ENCODE measurements at places on chromosomes 11 and 22.
A peak's percentile ranks its signal among the peaks of the same experiment; 100 is the strongest.

GRCh38 chr11:74604311-74604710 lies 11.9 kb downstream of the POLD3 start:
- no peak for DNase-seq

GRCh38 chr11:538431-539051 lies 1.2 kb downstream of the LRRC56 start:
- no peak for DNase-seq

GRCh38 chr22:26127126-26127525 lies 42.1 kb upstream of the SEZ6L start:
- DNase-seq: no peak

- DNase-seq: no peak
Observed at GRCh38 chr11:20211691-20212090, 51.4 kb upstream of the DBX1 start.

- no peak for DNase-seq
Observed at GRCh38 chr22:47344414-47344813, 582.0 kb downstream of the TBC1D22A start.

DNA sequence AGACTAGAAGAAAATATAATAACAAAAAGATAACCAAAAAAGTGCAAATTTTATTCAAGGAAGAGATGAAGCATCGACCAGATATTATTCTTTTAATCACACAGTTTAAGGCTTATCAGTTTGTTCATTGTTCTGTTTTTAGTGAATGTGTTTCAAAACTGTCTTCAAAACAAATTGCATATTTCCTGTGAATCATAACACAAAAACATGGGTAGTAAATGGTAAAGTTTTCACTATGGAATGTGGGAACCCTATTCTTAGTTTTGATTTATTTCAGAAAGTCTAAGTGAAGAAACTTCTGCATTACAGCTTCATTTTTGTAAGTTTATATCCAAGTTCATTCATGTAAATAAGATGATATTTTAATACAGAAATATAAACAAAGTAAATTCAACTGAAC lies 207.6 kb upstream of the LUZP2 start:
- DNase-seq: no peak

- DNase-seq: no peak
Observed at GRCh38 chr22:37801946-37802309, 5.8 kb upstream of the GCAT start.

DNA sequence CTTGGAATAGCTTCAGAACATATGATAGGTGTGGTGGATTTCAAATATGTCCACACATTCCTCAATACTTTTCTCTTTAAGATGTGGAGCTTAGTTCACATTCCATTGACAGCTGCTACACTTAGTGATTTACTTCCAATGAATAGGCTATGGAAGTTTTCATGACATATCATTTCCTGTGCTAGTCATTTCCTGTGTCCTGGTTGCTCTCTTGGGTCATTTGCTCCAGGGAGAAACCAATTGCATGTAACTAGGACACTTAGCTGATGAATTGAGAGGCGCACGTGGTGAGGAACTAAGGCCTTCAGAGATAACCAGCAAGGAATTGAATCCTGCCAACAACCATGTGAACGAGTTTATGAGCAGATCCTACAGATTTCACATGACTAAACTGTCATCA lies 120.9 kb downstream of the SLC17A6 start:
- no peak for DNase-seq

DNA sequence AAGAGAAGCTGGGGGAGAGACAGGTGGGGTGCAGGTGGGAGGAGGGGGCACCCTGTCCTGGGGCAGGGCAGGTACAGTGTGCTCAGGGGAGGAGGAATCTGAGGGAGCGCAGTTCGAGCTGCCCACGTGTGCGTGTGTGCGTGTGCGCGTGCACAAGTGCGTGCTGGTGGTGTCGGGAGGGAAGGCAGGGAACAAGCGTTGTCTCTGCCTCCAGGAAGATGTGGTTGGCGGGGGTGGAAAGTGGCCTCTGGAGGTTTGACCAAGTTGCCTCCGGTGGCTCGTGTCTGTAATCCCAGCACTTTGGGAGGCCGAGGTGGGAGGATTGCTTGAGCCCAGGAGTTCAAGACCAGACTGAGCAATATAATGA lies 49.9 kb upstream of the THY1 start:
- no peak for DNase-seq

GRCh38 chr11:17979770-17980371 lies 33.0 kb downstream of the SERGEF start:
- peak; percentile 55 for DNase-seq

DNA sequence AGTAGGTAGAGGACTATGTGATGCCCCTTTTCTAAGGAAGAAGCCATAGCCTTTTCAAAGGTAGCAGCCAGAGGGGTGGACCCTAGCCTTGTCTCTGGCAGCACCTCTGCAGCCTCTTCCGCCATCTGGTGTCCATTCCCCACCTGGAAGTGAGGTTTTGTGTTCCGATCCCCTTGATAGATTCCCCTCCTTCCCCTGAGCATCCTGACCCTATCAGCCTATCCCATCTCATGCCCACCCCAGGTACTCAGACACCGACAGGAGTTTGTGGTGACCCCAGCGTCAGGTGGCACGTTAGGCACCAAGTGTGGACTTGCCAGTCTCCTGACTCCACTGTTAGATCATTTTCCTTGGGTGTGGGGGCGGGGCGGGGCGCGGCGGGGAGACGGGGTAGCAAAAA lies 398 bp upstream of the FAM89B start:
- DNase-seq: no peak

GRCh38 chr11:63769042-63769713 lies 603 bp upstream of the ZFTA start:
- DNase-seq: peak; percentile 62

GRCh38 chr22:27210111-27210730 lies 552.8 kb downstream of the MIAT start:
- DNase-seq: no peak

- no peak for DNase-seq
Observed at GRCh38 chr22:40486962-40487602, 116.7 kb downstream of the SGSM3 start.

- DNase-seq: no peak
Observed at GRCh38 chr22:45742866-45743450, 71.3 kb downstream of the ATXN10 start.

DNA sequence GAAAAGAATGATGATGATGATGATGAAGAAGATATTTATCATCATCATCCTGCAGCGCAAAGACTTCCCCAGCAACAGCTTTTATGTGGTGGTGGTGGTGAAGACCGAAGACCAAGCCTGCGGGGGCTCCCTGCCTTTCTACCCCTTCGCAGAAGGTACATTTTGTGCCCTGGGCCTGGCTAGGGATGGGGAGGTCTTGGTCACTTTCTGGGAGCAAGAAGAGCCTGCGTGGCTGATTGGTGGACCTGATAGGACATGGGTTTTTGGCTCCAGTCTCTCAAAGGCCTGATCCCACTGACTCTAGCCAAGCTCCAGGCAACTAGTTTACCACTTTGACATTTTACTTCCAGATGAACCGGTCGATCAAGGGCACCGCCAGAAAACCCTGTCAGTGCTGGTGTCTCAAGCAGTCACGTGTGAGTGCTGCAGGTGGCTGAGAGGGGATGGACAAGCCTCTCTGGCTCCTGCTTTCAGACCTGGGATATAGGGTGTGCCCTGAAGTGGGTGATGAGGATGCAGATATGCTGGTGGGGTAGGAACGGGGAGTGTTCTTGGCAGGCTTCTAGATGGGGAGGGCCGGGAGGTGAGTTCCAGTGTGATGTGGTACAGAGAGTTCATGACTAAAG lies 5.3 kb downstream of the SIDT2 start:
- DNase-seq: no peak

DNA sequence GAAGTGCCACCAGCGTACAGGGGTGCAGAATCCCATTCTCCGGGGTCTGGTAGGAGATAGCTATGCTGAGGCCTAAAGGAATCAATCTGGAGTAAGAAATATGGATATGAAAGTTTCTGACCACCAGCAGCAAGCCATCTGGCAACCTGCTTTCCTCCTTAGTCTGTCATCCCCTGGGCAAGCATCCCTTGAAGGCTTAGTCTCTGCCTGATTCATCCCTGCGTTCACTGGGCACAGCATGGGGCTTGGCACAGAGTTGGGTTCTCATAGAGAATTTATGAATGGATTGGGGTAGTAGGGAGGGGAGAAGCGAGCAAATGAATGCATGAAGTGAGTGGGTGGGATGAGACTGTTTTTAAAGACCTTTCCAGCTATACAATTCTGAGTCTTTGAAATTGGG lies 85.8 kb upstream of the NARS2 start:
- no peak for DNase-seq

DNA sequence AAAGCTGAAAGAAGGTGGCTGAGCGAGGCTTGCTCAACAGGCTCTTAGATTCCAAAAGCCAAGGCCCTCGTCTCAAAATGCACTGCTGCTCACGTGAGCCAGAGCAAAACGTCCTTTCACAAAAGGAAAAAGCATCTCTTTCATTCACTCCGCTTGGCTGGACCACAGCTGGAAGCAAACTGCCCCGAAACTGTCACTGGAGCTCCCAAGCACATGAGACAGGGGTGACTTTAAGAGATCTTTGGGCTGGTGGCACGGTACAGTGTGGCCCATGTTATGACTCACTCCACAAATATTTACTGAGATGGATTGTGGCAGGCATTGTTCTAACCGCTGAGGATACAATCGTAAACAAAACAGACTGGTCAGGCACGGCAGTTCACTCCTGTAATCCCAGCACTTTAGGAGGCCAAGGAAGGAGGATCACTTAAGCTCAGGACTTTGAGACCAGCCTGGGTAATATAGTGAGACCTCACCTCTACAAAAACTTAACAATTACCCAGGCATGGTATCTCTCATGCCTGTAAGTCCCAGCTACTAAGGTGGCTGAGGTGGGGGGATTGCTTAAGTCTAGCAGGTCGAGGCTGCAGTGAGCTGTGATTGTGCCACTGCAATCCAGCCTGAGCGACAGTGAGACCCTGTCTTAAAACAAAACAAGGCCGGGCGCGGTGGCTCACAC lies 3.6 kb downstream of the PLA2G6 start:
- DNase-seq: no peak

DNA sequence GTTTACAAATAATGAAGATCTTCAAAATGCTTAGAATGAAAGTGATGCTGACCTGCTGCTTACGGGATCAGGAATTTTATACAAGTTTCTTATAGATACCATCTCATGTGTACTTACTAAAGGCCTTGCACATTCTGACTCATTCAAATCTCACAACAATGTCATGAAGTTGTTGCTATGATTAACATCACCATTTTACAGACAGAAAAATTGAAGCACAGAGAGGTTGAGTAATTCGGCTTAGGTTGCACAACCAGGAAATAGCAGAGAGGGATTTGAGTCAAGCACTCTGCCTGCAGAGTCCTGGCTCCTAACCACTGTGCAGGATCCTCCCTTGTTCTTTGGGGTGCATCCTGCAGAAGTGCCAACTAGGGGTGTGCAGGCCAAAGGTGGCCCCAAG lies 471.9 kb downstream of the MIAT start:
- no peak for DNase-seq

- no peak for DNase-seq
Observed at GRCh38 chr22:46827136-46827780, 64.8 kb downstream of the TBC1D22A start.

DNA sequence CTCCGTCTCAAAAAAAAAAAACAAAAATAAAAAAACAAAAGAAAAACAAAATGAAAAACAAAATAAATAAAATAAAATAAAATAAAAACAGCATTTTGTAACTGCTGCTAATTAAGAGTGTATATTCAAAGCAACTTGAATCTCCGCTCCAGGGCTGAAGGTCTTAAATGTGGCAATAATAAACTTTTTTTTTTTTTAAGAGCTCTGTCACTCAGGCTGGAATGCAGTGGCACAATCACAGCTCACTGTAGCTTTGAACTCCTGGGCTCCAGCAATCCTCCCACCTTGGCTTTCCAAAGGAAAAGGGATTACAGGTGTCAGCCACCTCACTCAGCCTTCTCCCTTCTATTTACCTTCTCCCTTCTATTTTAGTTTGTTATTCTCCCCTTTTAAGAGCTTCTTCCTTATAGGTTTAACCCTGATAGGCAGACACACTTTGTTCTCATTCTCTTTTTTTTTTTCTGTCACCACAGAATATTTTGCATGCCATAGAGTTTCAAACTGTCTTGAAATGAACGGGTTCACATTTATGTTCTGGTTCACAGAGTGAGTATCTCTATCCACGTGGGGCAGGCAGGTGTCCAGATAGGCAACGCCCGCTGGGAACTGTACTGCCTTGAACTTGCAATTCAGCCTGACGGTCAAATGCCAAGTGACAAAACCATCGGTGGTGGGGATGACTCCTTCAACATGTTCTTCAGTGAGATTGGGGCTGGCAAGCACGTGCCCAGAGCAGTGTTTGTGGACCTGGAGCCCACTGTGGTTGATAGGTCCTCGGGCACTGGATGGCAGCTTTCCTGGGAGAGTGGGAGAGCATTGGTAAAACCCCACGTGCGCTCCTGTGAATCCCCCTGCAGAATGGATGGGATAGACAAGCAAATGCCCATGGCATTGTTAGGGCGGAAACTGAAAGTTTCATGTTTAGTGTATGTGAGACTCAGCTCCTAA lies 19.4 kb downstream of the LRRC74B start:
- DNase-seq: no peak

GRCh38 chr22:30516273-30516672 lies 10.8 kb upstream of the SEC14L4 start:
- DNase-seq: no peak

DNA sequence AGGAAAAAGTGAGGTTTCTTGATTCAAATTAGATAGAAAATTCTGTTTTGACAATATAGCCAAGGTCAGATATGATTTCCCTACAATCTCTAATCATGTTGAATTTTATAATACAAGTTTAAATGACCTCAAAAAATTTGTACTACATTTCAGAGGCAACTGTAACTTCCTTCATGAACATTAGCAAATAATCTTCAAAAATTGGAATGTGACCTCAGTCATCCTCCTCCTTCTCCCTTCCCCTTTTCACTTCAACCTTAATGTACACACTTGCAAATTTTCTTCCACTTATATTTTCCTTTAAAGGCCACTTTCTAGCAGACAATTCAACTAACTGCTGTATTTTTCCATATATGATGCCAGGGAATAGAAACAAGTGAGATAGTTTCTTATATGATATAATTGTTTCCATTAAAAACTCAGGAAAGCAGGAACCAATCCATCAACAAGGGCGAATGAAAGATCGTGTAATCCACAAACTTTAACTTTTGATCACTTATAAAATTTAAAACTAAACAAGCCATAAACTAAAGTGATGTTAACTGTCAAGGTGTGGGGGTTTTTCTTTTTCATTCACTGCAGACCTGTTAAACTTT lies 60.3 kb downstream of the MAML2 start:
- DNase-seq: no peak

DNA sequence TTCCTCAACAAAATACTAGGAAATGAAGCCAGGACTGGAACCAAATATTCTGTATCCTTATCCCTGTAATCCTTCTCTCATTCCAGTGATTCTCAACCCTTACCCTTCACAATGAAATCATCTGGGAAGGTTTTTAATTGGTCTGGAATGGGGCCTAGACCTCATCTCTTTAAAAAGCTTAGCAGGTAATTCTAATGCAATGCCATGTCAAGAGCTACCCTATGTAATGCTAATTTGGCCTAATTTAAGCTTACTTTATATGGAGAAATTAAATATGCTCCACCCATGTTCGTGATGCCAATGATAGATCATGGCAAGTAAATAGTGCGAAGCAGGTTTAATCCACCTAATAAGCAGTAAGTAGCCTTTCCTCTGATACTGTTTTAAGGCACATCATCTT lies 101.7 kb downstream of the SGSM3 start:
- DNase-seq: no peak

GRCh38 chr11:85170184-85170583 lies 457.0 kb downstream of the DLG2 start:
- DNase-seq: no peak

- DNase-seq: no peak
Observed at GRCh38 chr11:118653684-118654390, 25.6 kb downstream of the TREH start.

- peak; percentile 92 for DNase-seq
Observed at GRCh38 chr22:41699264-41700107, at the start of gene MEI1. TSS of gene MEI1 (plus strand) at chr22:41699503. CDS start at chr22:41699539, 36 bp downstream.

GRCh38 chr11:107792049-107792443 lies 66.5 kb downstream of the SLC35F2 start:
- DNase-seq: no peak

Data from B cell (primary cell).